ENCODE measurements at places on chromosomes 11 and 22.

DNA sequence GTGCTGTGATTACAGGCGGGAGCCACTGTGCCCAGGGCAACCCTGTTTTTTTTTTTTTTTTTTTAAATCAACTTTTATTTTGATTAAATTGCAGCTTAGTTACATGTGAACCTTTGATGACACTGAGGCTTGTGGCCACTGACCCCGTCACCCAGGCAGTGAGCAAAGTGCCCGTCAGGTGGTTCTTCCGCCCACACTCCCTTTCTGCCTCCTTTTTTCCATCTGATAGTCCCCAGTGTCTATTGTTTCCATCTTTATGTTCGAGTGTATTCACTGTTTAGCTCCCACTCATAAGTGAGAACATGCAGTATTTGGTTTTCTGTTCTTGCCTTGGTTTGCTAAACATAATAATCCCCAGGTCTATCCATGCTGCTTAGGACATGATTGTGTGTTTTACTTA is 110.9 kb upstream of the GRK3 start:
- DNase-seq: peak; percentile 37

- DNase-seq: no peak
These were observed 67.5 kb downstream of the C11orf58 start for GRCh38 chr11:16805938-16806337.

DNA sequence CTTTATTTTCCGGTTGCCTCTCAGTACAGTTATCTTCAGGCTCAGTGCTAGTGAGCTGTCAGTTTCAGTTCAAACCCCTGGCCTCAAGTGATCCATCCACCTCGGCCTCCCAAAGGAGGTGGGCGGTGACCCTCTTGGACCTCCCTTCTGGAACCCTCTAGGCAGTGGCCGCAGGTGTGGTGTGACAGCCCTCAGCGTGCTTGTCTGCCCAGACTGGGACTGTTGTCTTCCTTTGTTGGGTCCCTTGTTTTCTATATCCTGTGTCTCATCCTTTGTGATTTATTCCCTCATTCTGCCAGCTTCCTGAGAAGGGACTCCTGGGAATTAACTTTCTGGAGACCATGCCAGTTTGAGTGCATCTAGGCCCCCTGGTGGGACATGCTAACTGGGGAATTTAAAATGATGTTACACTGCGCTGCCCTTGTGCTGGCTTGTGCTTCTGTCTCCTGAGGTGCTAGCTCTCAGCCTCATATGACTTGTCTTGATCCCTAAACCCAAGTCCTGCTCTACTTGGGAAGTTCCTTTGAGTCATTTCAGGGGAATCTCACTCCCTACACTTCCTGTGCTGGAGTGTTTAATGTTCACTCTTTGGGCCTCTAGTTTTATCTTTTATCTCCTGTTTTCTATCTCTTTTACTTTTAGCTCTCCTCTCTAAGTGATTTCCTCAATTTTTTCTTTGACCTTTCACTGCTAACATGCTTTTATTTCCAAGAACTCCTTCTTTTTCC is 19.4 kb downstream of the MED15 start:
- no peak for DNase-seq

DNA sequence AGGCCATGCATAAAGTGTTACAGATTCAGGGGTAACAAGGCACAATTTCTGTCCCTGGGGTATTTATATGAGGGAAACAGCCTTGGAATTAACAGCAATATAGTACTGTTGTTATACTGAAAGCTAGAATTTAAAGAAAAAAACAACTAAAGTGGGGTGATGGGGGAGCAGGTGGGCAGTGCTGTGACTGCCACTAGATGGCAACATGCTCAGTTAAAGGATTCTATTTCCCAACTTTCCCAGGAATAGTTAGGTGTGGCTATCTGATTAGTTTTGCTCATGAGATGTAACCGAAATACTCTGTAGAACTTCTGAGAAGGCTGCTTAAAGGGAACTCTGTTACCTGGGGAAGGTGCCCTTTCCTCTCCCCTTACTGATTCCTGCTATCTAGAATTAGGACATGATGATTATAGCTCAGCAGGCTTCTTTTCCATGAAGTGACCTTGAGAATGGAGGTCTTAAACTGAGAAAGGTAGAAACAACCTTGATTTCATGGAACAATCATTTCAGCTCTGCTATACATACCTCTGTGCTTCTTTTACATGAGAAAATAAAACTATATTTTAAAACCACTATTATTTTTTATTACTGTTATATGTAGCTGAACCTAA is 102.6 kb downstream of the RELT start:
- DNase-seq: no peak

DNA sequence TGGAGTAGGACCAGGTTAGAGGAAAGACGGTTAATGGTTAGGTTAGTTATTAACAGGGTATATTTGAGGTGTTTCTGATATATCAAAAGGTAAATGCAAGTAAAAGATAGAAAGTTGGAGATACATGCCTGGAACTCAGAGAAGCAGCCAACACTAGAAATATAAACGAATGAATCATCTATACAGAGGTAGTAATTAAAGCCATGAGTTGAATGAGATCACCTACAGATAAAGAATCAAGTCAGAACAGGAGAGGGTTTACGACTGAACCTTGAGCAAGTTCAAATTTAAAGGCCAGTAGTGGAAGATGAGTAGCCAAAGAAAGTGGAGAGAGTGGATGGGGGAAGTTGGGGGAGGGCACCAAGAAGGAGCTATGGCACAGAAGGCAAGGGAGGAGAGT is 73.9 kb downstream of the SPON1 start:
- DNase-seq: no peak

- no peak for DNase-seq
These were observed 60.3 kb upstream of the POU2AF2 start for GRCh38 chr11:111185266-111185665.

DNA sequence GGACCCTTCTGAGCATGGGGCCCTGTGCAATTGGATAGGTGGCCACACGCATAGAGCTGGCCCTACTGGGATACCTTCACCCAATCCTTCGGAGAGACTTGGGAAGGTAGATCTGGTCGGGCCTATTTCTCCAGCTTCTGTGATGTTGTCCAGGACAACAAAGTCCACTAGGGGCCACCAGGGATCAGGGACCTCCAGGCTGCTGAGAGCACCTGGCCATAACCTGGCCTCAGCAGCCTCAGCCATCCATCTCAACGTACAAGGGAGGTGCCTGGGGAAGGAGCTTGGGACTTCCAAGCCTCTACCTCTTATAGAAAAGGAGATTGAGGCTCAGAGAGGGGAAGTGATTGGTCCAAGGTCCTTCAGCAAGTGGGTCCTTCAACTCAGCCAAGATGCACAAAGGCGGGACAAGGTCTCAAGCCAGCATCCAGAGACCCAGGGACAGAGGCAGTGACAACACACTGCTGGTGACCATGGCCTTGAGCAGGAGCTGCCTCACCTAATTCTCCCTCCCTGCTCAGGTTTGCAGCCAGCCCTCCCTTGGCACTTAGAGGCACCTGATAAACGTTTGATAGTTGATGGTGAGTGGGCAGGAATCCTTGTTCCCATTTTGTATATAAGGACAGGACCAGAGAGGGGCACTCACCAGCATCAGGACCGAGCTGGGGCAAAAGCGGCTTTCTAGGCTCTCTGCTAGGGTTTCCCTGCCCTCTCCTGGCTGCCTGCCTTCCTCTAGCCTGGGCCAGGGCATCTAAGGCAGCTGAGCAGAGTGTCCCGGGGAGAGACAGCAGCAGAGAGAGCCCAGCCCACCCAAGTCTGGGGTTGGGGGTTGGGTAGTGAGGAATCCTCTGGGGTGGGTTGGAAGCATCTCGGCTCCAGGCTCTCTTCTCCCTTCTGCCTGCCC is 4.5 kb downstream of the RAC2 start:
- DNase-seq: no peak

- DNase-seq: no peak
These were observed 34.5 kb downstream of the METTL15 start for GRCh38 chr11:28142724-28143123.

GRCh38 chr11:32213223-32213622 is 122.3 kb downstream of the RCN1 start:
- peak; percentile 51 for DNase-seq

GRCh38 chr11:20672575-20672974 is 3.2 kb downstream of the NELL1 start:
- no peak for DNase-seq

- no peak for DNase-seq
These were observed 14.7 kb upstream of the TAB1 start for GRCh38 chr22:39384750-39385480.

DNA sequence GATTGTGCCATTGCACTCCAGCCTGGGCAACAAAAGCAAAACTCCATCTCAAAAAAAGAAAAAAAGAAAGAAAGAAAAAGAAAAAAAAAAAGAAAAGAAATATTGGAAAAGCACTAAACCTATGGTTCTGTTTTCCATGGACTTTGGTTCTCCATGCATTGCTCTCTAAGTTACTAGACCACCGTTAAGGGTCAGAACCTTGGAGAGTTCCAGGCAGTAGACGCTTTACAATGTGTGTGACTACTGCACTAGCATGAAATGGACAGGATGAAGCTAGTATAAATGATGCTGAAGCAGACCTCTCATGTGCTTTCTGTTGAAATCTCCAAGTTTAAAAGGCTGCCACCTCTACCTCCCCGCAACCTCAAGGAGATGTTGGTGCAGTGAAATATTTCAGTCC is 63.5 kb downstream of the SIK2 start:
- DNase-seq: no peak

GRCh38 chr11:61785837-61786402 is 6.5 kb downstream of the TMEM258 start:
- no peak for DNase-seq

All from activated CD4-positive, alpha-beta T cell treated with anti-CD3 and anti-CD28 coated beads, Interleukin-2, amount 50 U/mL, for 48 hours (primary cell).